ENCODE measurements at places on chromosomes 6 and 20.

- no peak for DNase-seq
These were observed 71.1 kb downstream of the NINL start for GRCh38 chr20:25514195-25514594.

GRCh38 chr6:95133578-95133977 lies 443.8 kb upstream of the MANEA start:
- no peak for DNase-seq

GRCh38 chr6:133959667-133960368 lies 6.8 kb downstream of the TBPL1 start:
- DNase-seq: no peak

GRCh38 chr6:130575971-130576370 lies 210.2 kb downstream of the TMEM200A start:
- DNase-seq: peak; percentile 95

- no peak for DNase-seq
These were observed 10.3 kb downstream of the MTO1 start for GRCh38 chr6:73471686-73472290.

- DNase-seq: no peak
These were observed 4.9 kb downstream of the LAMA4 start for GRCh38 chr6:112249489-112249888.

Data from thymus (tissue), 14 donors.